ENCODE measurements at places on chromosomes 4 and X. TPM values are rescaled to one million over a fixed set of nuclear protein-coding genes. Genes with fewer than 3 reads are reported as not detected.

DNA sequence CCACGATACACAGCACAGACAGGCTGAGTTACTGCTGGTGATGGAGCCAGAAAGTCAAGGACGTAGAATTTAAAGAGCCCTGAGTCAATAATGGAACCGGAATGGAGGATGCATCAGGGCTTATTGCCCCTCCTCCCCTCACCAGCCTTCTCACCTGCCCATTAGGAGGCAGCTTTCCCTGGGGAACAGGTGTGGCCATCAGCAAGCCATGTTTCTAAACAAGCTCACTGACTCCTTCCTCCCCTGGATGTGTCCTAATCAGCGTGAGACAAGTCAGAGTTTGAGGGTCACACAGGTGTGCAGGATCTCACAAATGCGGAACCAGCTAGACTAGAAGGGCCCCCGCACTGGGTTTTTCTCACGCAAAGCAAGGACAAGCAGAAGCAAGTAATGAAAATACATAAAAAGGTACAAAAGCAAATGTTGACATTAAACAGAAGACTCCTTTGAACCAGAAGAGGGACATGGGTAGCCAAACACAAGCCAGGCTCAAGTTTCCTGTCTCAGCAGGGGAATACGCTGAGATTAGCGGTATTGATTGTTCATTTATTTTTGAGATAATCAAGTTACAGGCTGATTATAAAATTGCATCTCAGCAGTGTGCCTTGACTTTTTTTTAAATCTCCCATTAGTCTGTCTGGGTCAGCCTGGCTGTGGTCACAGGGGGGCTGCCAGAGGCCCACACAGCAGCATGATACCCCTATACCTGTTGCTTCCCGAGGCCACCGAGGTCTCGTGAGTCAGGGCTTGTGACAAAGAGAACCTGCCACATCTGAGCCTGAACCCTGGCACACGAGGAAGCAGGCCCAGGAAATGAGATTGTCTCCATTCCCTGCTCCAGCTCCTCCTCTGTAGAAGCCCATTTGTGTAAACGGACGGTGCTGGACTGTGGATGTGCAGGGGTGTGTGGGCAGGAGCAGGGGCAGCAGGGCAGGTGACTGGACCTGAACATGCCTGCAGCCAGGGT is 37.4 kb downstream of the CCKAR start:
- no peak for DNase-seq

- DNase-seq, result no peak
These were observed 70.2 kb downstream of the CXXC4 start for GRCh38 chr4:104424475-104424941.

C4orf50 gene
- total RNA-seq, result 12.2 TPM

HNRNPH2 gene
- 110 TPM for total RNA-seq

DNA sequence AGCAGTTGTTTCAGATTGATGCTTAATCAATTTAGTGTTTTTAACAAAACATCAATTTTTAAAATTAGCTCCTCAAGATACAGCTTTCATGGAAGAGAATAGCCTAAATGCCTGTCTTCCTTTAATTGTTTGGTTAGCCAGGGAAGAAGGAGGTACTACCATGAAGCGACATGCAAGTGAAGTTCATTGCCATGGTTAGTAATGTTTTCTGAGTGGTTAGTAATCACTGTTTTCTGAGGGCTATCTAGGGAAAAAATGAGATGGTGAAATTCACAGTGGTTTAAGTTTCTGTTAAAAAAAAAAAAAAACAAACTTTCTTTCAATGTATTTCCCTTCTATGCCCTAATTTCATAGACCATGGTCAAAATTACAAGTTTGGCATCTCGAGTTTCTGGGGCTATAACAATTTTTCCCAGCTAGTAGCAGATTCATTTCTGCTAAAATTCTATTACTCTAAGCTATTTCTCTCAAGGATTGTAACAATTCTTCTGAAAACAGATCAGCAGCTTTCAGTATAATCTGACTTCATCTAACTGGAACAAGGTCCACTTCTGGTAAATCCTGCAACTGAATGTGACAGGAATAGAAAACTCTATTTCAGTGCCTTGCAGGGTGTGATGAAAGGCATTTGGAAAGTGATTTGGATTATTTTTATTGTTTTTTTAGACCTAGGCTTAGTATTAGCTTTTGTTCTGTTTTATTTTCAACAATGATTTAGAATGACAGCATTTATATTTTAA is 157.0 kb downstream of the PCDH18 start:
- DNase-seq, result no peak

- no peak for DNase-seq
These were observed 12.9 kb upstream of the RAB33B start for GRCh38 chr4:139441029-139441428.

- no peak for DNase-seq
These were observed 56.8 kb downstream of the TSPAN7 start for GRCh38 chrX:38618180-38618579.

- no peak for DNase-seq
These were observed 42.2 kb upstream of the PTCHD1 start for GRCh38 chrX:23292354-23292987.

DNA sequence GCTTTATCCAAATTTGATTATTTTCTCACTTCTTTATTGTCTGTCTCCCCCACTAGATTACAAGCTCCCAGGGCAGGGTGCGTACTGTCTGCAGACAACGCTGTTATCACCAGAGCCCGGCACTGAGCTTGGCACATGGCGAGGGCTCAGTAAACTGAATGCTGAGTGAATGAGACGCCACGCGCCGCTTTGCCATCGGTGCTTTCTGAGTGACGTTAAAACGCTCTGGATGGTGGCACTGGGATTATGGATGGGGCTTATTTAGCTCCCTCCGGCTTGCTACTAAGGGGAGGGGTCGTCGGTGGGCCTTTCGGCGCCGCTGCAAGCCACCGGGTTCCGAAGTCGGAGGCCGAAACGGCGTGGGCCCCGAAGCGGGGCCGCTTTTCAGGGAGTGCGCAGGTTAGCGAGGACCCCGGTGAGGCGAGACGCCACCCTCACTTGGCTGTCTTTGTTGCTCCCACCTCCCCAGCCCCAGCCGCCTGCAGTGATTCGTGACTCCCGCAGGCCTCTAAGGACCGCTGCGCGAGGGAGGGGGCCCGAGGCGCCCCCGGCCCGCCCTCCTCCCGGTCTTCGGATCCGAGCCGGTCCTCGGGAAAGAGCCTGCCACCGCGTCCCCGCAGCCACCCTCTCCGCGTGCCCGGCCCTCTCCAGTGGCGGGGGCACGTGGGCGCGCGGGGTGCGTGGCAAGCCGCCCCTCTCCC is 569 bp upstream of the FHL1 start:
- no peak for DNase-seq

NUP62CL gene
- total RNA-seq, result 1.6 TPM

- DNase-seq, result no peak
These were observed 56.2 kb upstream of the RAPGEF2 start for GRCh38 chr4:159046683-159047082.

GRCh38 chr4:172950990-172951389 is 217.6 kb upstream of the GALNT7 start:
- DNase-seq, result no peak

DNA sequence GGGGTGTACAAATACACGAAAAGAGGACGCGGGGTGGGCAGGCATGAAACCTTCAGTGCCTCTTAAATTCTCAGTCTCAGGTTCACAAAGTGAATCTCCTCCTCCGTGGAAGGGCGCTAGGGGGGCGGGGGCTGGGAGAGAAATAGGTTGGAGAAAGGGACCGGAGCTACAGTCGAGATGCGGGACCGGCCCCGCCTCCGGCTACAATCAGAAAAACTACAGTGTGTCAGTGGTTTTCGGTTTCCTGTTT is 3.4 kb downstream of the MAML3 start:
- no peak for DNase-seq

GRCh38 chrX:19630228-19630627 is 114.9 kb upstream of the MAP3K15 start:
- no peak for DNase-seq

DNA sequence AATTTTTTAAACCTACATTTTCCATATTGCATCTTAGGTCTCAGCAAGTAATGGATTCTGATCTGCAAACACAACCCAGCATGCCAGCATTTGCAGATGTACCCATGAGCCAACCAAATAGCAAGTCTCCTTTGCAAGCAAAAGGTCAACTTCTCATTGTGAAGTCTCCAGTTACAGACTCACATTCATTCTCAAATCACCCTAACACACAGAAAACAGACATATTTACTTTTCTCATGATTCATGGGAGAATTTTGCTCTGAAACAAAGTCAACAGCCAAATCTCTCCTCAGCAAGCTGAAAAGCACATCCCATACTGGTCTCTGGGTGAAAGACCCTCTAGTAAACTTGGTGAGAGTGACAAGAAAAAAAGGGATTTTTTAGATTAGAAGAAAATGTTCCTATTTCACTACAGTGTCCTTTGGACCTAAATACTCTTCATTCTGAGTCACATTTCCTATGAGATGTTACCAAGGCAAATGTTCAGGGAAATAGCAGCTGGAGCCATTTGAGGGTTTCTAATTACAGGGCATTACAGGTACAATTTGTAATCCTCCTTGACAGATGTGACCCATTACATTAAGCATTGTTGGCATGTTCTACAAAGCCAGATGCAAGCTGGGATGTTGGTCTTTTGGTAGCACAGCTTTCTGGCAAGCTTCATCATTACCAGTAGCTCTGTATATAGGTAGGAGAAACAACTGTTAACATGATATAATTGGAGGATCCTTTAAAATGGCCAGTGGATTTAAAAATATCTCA is 383.3 kb downstream of the SMARCA1 start:
- no peak for DNase-seq

FHDC1 gene
- 5.7 TPM for total RNA-seq

IRS4 gene
- total RNA-seq, result 1.2 TPM

- no peak for DNase-seq
These were observed 56.0 kb upstream of the ESX1 start for GRCh38 chrX:104310657-104311254.

DNA sequence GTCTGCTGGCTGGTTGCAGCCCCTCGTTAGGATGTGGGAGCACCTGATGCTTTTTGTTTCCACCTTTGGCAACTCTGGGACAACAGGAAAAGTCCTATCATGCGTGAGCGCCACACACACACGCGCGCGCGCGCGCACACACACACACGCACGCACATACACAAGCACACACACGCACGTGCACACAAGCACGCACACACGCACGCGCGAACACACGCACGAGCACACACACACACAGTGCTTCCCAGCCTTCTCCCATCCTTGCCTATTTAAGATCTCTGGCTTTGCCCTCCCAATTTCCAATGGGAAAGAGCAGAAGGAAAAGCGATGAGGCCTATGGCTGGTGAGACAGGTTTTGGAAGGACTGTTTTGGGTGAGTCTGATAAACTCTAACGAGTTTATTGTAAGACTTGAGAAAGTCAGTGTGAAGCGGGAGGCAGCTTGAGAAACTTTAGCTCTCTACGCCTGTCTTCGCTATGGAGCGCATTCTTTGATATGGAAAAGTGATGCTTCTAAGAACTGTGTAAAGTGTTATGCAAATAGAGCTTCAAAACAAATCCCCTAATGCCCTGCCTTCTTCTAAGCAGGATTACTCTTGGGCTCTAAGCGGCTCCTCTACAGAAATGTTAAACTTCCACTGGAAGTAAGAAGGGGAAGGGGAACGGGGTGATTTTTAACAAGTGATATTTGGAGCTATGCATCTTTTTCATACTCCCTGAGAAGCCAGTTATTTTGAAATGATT is 11.8 kb downstream of the SUPT20HL1 start:
- no peak for DNase-seq

- DNase-seq, result no peak
These were observed 56.7 kb downstream of the IGFBP7 start for GRCh38 chr4:57053508-57053907.

GRCh38 chrX:118545510-118545909 is 49.9 kb downstream of the DOCK11 start:
- DNase-seq, result no peak

GRCh38 chrX:18789916-18790315 is 82.5 kb downstream of the PPEF1 start:
- DNase-seq, result no peak

GRCh38 chr4:77433418-77433733 is 172.2 kb upstream of the CXCL13 start:
- peak; percentile 19 for DNase-seq

DNA sequence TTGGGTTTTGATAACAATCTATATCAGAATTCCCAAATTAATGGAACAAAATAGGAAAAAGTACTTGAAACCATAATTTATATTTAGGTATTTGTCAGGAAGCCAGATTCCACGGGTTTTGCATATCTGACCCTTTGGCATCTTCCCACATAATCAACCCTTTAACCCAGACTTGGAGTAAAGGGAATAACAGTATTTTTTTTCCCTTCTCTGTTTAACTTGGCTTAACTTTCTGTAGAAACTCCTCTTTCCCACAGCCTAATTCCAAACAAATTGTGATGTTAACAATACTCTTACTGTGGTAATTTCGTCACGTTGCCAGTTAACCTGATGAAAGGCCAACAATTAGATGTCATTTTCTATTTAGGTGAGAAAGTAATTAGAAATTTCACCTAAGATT is 49.4 kb upstream of the GUCY1A1 start:
- DNase-seq, result no peak

DNA sequence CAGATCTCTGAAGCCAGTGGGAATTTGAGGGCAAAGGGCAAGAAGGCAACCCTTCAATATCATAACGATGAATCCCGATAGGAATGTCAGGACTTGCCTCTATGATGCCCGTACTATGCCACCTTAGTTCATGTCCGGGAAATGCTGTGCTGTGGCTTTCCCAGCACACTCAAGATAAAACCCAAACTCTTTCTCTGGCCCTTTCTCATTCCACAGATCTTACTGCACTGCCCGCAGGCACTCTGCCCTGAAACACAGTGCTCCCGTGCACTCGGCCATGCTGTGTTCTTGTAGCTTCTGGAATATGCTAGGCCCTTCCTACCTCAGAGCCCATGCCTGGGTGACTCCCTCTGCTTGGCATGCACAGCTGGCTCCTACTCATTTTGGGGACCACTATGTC is 26.3 kb downstream of the SORCS2 start:
- no peak for DNase-seq

DNA sequence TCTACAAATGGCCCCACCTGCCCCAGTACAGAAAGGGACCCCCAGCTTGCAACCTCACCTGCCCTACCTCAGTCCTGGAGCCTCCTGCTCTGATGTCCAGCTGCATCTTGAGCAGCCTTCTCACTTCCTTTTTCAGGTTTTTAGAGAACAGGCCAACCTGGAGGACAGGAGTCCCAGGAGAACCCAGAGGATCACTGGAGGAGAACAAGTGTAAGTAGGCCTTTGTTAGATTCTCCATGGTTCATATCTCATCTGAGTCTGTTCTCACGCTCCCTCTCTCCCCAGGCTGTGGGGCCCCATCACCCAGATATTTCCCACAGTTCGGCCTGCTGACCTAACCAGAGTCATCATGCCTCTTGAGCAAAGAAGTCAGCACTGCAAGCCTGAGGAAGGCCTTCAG is 3.6 kb downstream of the MAGEA11 start:
- DNase-seq, result no peak

CT83 gene
- total RNA-seq, result not detected

HTN3 gene
- not detected for total RNA-seq

GRCh38 chr4:5693871-5694270 is 14.5 kb downstream of the EVC2 start:
- DNase-seq, result no peak

SMIM31 gene
- total RNA-seq, result not detected

GRCh38 chr4:186808630-186809018 is 85.0 kb upstream of the FAT1 start:
- DNase-seq, result no peak

- no peak for DNase-seq
These were observed 129.3 kb upstream of the FAM9B start for GRCh38 chrX:9163214-9163709.

GAGE13 gene
- not detected for total RNA-seq

MORC4 gene
- total RNA-seq, result 4.1 TPM
